ENCODE measurements at places on chromosomes 1 and 21.

DNA sequence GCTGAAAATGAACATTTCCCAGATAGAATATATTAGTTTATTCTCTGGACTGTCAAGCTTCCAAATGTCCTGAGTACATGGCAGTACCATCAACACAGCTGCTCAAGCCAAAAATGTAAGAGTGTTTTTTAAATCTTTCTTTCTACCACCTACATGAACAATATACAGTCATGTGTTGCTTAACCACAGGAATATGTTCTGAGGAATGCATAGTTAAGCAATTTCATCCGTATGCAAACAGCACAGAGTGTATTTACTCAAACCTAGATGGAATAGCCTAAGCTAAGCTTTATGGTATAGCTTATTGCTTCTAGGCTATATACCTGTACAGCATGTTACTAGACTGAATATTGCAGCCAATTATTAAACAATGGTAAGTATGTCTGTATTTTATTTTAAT is 561.9 kb upstream of the ADGRL4 start:
- DNase-seq = no peak

- DNase-seq = no peak
Observed at GRCh38 chr1:178627037-178627436, 98.0 kb upstream of the RALGPS2 start.

GRCh38 chr1:230507236-230507635 is 81.1 kb upstream of the PGBD5 start:
- DNase-seq = no peak

GRCh38 chr1:116751621-116752020 is 2.6 kb upstream of the CD2 start:
- DNase-seq = no peak

- DNase-seq = no peak
Observed at GRCh38 chr1:155657463-155657862, 31.1 kb downstream of the YY1AP1 start.

DNA sequence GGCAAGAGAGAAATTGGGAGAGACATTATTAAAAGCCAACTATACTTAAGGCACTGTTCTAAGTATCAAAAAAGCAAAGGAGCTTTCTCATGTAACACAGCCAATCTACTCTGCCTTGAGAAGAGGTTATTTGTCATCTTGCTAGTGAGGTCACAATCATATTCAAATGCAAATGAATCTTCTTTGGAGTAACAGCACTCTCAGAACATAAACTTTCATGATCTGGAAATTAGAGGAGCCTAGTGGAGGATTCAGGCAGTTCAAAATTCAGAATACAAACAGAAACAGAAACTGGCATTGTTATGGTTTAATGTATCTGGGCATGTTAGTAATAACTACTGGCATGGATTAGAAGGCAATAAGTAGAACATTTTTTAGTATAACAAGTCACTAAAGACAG is 57.4 kb downstream of the ARID4B start:
- no peak for DNase-seq

- DNase-seq = no peak
Observed at GRCh38 chr1:3061981-3062615, 6.9 kb upstream of the PRDM16 start.

DNA sequence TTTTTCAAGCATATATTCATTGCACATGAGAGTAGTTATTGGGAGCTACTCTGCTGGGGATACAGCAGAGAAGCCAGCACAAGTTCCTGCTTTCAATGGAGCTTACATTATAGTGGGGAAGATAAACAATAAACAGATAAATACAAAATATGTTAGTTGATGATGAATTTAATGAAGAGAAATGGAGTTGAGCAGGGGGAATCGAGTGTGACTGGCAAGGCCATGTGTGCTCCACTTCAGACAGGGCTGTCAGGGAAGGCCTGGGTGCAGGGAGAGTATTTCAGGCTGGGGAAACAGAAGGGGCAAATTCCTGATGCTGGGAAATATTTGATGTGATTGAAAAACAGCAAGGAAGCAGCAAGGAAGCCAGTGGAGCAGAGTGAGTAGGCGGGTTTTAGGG is 21.2 kb upstream of the BRDT start:
- DNase-seq = no peak

GRCh38 chr1:79716447-79716846 is 709.9 kb upstream of the ADGRL4 start:
- no peak for DNase-seq

- DNase-seq = no peak
Observed at GRCh38 chr1:182826892-182827291, 12.3 kb upstream of the DHX9 start.

DNA sequence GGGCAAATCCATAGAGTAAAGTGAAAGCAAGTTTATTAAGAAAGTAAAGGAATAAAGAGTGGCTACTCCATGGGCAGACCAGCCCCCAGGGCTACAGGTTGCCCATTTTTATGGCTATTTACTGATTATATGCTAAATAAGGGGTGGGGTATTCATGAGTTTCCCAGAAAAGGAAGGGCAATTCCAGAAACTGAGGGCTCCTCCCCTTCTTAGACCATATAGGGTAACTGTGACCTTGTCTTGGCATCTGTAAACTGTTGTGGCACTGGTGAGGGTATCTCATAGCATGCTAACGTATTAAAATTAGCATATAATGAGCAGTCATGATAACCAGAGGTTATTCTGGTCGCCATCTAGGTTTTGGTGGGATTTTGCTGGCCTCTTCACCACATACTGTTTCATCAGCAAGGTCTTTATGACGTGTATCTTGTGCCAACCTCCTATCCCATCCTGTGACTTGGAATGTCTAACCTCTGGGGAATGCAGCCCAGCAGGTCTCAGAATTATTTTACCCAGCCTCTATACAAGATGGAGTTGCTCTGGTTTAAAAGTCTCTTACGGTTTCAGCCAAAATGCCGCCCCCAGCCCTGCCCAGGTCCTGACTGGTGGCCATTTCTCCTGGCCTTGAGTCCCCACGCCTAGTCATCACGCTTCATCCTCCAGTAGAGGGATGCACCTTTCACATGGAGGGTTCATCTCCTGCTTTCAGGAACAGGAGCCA is 982 bp upstream of the TRIM17 start:
- no peak for DNase-seq

- DNase-seq = no peak
Observed at GRCh38 chr1:198125995-198126735, 30.6 kb upstream of the NEK7 start.

DNA sequence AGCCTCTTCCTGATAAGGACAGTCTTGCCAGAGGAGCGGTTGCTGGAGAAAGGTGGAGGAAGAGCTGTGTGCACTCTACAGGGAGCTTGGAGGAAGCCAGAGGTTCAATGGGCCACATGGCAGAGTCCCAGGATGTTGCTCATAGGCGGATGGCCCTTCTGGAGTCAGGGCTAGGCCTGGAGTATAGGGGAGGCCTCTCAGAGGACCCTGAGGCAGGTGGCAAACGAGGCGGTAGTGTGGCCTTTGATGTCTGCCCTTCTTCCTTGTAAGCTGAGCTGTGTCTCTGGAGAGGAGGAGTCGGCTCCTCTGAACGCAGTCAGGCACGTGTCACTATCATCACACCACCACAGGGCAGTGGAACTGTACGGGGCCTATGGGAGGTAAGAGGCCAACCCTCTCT is 8.6 kb downstream of the PKP1 start:
- DNase-seq = no peak

- DNase-seq = no peak
Observed at GRCh38 chr1:19612530-19612929, 31.6 kb upstream of the NBL1 start.

DNA sequence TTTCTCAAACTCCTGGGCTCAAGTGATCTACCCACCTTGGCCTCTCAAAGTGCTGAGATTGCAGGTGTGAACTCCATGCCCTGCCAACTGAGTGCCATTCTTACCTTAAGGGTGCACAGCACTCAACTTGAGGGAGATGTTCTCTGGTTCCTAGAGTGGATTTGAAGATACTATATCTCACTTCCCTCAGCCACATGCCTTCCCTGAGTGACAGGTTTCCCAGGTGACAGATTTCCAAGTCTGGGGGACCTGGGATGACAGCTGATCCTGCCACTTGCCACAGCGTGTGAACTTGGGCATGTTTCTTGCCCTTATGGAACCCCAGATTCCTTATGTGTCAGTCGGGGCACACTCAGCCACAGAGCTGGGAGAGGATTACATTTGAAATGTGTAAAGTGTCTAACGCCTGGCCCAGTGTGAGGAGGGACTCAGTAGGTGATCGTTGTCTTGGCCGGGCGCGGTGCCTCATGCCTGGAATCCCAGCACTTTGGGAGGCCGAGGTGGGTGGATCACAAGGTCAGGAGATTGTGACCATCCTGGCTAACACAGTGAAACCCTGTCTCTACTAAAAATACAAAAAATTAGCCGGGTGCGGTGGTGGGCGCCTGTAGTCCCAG is 29.6 kb upstream of the BTG2 start:
- no peak for DNase-seq

DNA sequence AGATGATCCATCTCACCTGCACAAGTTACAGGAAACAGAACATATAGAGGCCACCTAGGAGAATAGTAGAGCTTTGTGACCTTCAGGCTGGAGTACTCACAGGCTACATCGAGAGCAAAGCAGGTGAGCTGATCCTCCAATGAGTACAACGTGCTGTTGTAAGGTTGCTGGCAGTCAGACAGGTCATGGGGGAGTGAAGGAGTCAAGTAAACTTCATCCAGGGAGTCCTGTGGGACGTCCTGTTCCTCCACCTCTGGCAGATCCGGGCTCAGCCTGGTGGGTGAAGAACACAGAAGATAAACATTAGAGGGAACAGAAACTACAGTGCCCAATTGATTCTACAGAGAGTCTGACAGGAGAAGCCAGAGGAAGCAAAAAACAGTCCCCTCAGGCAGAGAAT is 62.5 kb downstream of the PRKAB2 start:
- DNase-seq = no peak

- no peak for DNase-seq
Observed at GRCh38 chr1:47568763-47569162, 130.9 kb downstream of the FOXD2 start.

GRCh38 chr1:230832476-230832875 is 35.8 kb downstream of the C1orf198 start:
- DNase-seq = no peak

GRCh38 chr1:62832276-62832675 is 48.3 kb downstream of the ATG4C start:
- no peak for DNase-seq

DNA sequence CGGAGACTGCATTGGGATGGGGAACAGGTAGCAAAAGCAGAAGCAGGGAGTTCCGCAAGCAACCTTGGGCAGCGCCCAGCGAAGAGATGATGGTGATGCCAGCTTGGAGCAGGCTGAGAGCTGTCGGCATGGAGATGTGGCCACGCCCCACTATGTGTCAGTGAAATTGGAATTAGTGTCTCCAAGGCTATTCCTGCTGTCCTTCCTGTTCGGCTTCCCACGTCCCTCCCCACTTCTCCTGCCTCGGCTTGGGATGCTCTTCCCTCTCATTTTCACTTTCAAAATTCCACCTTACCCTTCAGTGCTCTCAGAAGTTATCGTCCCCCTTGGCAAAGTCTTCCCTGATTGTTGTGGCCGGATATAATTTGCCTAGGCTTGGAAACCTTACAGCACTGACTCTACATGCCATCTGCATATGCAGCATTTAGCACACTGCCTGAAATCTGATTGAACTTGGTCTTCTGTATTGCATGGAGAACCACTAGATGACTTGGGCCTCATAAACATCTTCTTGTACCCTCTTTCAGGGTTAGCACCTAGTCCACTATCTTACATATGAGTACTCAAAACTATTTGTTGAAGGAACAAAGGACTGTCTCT is 270.7 kb upstream of the RUNX1 start:
- no peak for DNase-seq

DNA sequence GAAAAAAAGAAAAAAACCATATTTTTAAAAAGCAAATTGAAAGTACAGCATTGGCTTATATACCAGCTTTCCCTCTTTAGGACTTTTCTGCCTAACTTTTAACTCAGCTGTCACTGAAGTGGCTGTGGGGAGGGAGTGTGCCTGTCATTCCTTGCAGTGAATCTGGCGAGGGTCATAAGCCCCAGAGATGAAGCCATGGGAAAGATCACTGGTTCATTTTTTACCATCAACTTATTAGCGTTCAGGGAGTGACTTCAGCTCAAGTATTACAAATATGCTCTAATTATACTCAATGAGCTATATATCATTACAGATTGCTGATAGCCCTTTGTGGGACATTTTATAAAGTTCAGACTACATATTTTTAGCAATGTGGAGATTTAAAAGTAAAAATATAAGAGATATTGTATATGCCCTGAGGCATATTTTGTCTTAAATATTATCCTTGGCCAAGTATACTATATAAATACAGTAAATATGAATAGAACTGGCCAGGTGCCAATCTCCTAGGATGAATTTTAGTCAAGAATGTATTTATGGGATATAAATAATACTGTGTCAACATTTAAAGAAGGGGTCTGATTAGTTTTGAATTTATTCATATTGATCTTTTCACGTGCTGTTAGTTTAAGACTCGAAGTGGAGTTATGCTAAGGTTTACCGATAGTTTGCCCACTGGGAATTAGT is 4.4 kb downstream of the TGFB2 start:
- no peak for DNase-seq

DNA sequence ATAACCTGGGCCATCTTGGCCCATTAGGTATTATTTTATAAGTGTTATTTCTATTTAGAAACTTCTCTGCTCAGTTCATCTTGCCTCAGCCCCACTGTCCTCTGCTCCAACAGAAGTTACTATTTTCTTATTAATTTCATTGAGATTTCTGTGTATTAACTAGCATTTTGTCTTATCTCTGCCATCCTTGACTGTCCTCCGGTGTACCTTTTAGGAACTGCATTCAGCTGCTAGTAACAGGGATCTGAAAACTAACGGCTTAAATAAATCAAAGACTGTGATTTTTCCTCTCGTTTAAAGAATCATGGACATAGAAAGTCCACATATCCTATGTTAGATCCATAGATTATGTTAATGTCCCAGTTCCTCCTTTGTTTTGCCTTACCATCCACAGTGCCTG is 382.5 kb downstream of the MATN1 start:
- DNase-seq = no peak

- DNase-seq = no peak
Observed at GRCh38 chr1:214111796-214112195, 124.0 kb downstream of the PROX1 start.

GRCh38 chr1:91765293-91765692 is 120.7 kb downstream of the TGFBR3 start:
- no peak for DNase-seq

DNA sequence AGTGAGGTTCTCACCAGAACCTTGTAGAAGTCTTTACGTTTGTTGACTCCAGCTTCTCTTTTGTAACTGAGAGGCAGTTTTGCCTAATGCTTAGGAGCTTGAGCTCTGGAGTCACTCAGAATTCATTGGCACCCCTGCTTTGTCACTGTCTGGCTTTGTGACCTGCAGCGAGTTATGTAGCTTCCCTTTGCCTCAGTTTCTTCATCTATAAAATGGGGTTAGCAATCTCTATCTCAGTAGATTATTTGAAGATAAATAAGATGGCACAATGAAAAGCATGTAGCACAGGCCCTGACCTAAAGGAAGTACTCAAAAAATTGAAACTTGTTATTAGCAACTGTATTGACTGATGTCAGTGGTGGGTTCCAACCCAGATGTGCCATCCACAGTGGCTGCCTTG is 8.1 kb downstream of the DHDDS start:
- DNase-seq = no peak

- no peak for DNase-seq
Observed at GRCh38 chr1:98387701-98388100, 273.8 kb upstream of the SNX7 start.

Measured in nucleus accumbens (tissue), 56 donors.